A375 (cell line): ENCODE measurements at places on chromosomes 2 and 18. TPM values are rescaled to one million over a fixed set of nuclear protein-coding genes. Genes with fewer than 3 reads are reported as not detected.

Gene REG1A
- 0.37 TPM in 1 of 2 replicates, not detected in the other for total RNA-seq

Gene MSH2
- 47.2 and 48.1 TPM in 2 replicates for total RNA-seq

Gene UGT1A4
- total RNA-seq, result not detected in 2 replicates

Gene RIT2
- total RNA-seq, result not detected in 2 replicates

Gene GPR155
- total RNA-seq, result 0.30 and 0.72 TPM in 2 replicates

Gene STAT4
- total RNA-seq, result 0.11 TPM in 1 of 2 replicates, not detected in the other

Gene INHA
- 0.83 and 1.7 TPM in 2 replicates for total RNA-seq

Gene ONECUT2
- total RNA-seq, result 0.08 and 0.15 TPM in 2 replicates

Gene IL1RN
- total RNA-seq, result not detected in 2 replicates

Gene KCTD1
- total RNA-seq, result 11.8 and 12.5 TPM in 2 replicates

Gene PJVK
- 1.4 and 1.6 TPM in 2 replicates for total RNA-seq

Gene CD226
- total RNA-seq, result 0.15 and 0.42 TPM in 2 replicates

Gene PLEK
- total RNA-seq, result not detected in 2 replicates

Gene DSC3
- total RNA-seq, result 2.6 and 3.1 TPM in 2 replicates

Gene CCL20
- 1.3 TPM in 1 of 2 replicates, not detected in the other for total RNA-seq

Gene MOGAT1
- total RNA-seq, result not detected in 2 replicates

Gene GLI2
- total RNA-seq, result 4.7 and 12.9 TPM in 2 replicates

Gene HOXD13
- 5.3 and 7.1 TPM in 2 replicates for total RNA-seq

Gene MC4R
- 0.23 TPM in 1 of 2 replicates, not detected in the other for total RNA-seq

Gene MAB21L4
- not detected in 2 replicates for total RNA-seq

Gene POTEC
- 0.88 and 0.91 TPM in 2 replicates for total RNA-seq

Gene GATA6
- 4.2 and 4.3 TPM in 2 replicates for total RNA-seq

Gene AOX1
- total RNA-seq, result 2.6 and 3.1 TPM in 2 replicates

Gene CAVIN2
- total RNA-seq, result 0.27 TPM in 1 of 2 replicates, not detected in the other

Gene ITGB6
- total RNA-seq, result 0.11 TPM in 1 of 2 replicates, not detected in the other

Gene NTSR2
- not detected in 2 replicates for total RNA-seq

Gene KHK
- 4.5 and 6.0 TPM in 2 replicates for total RNA-seq

Gene ADAM23
- total RNA-seq, result 2.9 and 4.9 TPM in 2 replicates

Gene OSBPL6
- total RNA-seq, result 5.7 and 7.0 TPM in 2 replicates

Gene LINC00305
- not detected in 2 replicates for total RNA-seq

Gene IL18RAP
- not detected in 2 replicates for total RNA-seq

Gene PFN4
- 1.4 and 3.4 TPM in 2 replicates for total RNA-seq

Gene UPP2
- total RNA-seq, result not detected in 2 replicates

Gene VSNL1
- total RNA-seq, result 3.7 and 3.8 TPM in 2 replicates

Gene TUBA3E
- not detected in 2 replicates for total RNA-seq

Gene CDK15
- not detected in 2 replicates for total RNA-seq

Gene PARD6G
- total RNA-seq, result 1.2 and 3.1 TPM in 2 replicates

Gene REEP1
- total RNA-seq, result 1.3 and 1.4 TPM in 2 replicates

Gene CYTIP
- not detected in 2 replicates for total RNA-seq

Gene POTEJ
- total RNA-seq, result 0.03 and 0.19 TPM in 2 replicates

Gene PPP1R7
- total RNA-seq, result 34.4 and 49.7 TPM in 2 replicates

Gene CNTNAP5
- 0.11 TPM in 1 of 2 replicates, not detected in the other for total RNA-seq

Gene GULP1
- total RNA-seq, result 49.0 and 52.8 TPM in 2 replicates

Gene POLR1A
- total RNA-seq, result 15.1 and 17.3 TPM in 2 replicates

Gene PLB1
- 0.23 and 0.58 TPM in 2 replicates for total RNA-seq
